ENCODE measurements at places on chromosomes 5 and 9.

- peak; percentile 21 for DNase-seq
These were observed 75.6 kb upstream of the PRSS3 start for GRCh38 chr9:33719581-33720374.

DNA sequence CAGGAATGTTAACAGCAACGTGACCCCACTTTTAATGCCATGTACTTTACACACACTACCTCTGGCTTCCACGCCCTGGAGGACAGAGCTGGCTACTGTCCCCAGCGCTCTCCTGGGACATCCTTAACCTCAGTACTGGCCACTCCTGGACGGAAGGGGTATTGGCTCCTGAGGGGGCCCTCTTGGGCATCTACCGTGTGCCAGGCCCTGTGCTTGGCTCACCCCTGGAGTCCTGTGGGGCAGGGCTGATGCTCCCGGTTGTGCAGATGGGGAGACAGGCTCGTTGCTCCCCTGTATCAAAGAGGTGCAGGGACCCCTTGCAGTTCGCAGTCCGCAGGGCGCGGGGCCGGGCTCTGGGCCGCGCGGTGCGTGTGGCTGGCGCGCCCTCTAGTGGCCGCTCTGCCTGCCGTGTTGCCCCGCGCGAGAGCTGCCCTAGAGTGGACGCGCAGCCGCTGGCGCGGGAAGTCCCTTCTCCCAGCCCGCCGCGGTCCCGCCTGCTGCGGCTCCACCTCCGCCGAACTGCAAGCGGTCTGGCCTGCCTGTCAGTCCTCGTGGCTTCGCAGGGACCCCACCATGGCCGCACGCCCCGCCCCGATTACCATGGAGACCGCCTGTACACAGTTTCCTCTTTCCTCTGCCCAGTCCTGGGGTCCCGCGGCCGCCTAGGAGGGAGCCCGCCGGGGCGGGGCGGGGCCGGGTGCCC lies at the start of gene WDR38:
WDR38 (plus strand) TSS at position 632 of the 703 bp plus-strand sequence. CDS start 72 bp downstream, outside the sequence.
- peak; percentile 78 for DNase-seq

GRCh38 chr9:138115506-138115905 lies 237.9 kb downstream of the CACNA1B start:
- no peak for DNase-seq

GRCh38 chr5:154559398-154560276 lies 81.6 kb upstream of the HAND1 start:
- DNase-seq = no peak

- DNase-seq = no peak
These were observed 48.0 kb downstream of the ZNF366 start for GRCh38 chr5:72459089-72459661.

GRCh38 chr5:123520677-123521247 lies 8.8 kb downstream of the CSNK1G3 start:
- no peak for DNase-seq

DNA sequence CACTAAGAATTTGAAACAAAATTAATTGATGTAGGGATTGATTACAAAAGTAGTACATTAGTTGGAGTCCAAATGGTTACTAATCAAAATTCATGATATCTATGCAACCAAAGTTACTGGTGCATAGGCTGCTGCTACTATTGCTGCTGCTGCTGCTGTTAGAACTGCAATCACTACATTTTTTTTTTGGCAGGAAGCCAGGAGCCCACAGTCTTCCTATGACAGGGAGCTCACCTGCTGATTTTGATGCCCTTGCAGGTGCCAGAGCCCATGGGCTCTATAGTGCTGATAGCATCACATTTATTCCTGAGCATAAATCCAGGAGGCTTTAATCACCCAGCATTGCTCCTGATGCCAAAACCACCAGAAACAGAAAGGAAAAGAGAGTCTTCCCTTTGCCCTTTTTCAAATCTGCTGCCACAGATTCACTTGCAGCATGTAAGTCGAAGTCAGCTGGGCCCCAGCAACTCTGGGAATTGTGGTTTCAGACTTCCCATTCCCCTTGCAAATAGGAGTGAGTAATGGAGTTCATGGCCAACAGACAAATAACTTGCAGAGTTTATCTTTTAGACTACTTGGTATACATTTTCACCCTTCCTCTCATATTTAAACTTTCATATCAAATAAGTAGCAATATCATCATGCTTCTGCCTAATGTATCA lies 17.6 kb downstream of the SLCO6A1 start:
- DNase-seq = no peak

DNA sequence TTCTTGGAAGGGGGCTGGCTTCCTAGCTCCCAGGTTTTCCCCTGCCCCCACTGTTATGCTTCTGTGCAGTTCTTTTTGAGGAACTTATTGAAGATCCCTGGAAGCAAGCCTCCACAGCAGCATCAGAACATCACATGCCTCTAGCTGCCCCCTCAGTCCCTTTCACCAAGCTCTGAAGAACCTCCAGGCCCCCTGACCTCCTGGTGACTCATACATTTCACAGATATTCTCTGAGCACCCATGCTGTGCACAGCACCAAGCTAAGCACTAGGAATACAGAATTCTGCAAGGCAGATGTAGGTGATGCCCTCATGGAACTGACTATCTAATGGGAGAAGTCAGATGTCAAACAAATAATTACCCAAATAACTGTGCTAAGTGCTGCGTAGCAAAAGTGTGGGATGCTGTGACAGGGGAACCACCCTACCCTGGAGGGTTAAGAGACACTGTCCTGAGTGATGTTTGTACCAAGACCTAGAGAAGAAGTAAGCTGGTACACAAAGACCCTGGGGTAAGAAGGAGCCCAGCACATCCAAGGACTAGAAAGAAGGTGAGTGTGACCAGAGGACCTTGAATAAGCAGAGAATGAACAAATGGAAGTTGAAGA lies 213.7 kb upstream of the NR4A3 start:
- DNase-seq = no peak

- DNase-seq = no peak
These were observed 517.8 kb upstream of the DAB2 start for GRCh38 chr5:39942606-39943005.

DNA sequence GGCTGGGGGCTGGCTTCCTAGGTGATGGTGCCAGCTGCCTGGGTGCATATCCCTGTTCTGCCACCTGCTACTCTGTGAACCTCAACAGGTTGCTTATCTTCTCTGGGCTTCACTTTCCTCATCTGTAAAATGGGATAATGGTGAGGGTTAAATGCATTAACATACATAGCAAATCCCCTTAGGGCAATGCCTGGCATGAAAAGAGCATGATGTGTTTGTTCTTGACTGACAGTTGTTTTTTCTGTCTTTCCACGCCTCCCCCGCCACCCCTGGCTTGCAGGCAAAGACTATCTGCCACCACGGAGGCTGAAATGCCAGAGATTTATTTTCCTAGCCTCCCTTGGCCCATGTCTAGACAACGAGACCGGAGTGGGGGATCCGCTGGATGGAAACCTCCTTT lies 280.5 kb downstream of the NSG2 start:
- DNase-seq = no peak

GRCh38 chr9:87834357-87834756 lies 48.3 kb upstream of the SPATA31E1 start:
- DNase-seq = no peak

DNA sequence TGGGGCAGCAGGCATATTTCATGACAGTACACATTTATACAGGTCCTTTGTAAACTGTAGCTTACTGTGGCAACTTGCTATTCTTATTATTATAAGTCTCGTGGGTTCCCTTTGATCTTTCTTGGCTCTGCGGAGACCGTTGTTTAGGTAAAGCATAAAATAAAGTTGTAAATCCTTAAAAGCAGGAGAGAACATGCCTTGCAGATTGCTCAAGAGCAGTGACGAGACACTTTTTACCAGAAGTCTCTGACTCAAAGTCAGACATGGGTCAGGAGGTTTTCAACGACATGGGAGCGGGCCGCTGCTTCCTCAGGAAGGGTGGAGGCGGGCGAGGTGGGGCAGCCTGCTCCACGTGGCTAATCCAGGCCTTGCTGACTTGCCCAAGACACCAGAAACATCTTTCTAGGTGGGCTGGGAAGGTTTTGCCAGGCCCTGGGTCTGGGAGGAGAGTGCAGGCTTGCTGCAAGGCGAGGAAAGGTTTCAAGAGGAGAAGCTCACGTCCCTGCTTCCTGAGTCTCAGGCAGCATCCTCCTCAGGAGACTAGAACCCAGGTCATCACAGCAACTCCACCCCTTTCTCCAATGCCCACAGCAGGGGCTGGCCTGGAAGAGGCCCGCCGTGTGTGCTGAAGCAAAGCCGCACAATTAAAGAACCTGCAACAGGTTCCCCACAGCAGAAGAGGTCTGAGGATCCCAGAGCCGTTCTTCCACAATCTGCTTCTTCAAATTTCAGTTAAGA lies 6.5 kb downstream of the TBC1D2 start:
- peak; percentile 79 for DNase-seq
